ENCODE measurements at places on chromosomes 6 and 20.

- DNase-seq: no peak
Measured at GRCh38 chr6:90087106-90087833, 193.0 kb downstream of the GJA10 start.

DNA sequence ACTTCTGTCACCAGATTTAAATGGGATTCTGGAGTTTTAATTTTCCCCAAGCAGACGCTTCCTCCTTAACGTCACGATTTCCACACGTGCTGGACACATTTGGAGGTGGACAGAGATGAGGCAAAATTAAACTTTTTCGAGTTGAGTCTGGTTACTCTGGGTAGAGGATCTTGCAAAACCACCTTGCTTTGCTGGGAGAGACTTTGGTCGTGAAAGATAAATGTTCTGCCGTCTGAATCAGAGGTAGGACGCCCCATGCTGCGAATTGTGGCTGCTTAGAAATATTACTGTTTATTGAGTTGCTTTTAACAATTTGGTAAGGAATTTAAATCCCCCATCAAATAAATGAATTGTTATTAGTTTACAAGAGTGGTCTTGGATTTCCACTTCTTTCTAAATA is 46.8 kb downstream of the CTCFL start:
- DNase-seq: no peak

DNA sequence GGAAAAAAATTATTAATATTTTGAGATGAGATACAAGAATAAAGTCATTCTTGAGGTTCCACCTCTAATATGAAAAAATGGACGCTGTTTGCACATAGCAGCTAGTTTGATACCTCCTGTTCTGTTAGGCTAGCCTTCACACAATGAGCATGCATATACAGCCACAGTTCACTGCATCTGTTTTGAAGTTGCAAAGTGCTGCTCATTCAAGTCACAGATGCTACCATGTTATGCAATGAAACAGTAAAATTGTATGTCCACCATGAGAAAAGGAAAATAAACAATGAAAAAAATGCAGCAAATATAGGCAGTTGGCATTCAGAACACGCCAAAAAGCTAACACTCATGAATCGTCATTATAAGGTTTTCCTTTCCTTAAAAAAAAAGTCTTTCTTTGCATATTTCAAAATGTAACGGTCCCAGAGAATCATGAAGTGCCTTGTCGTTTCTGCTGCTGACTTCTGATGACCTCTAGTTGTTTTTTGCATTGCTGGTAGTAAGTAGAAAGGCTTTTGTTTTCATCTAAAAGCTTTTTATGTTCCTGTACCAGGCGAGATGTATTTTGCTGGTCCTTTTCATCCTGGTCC is 70.7 kb downstream of the MAP3K7 start:
- DNase-seq: no peak

DNA sequence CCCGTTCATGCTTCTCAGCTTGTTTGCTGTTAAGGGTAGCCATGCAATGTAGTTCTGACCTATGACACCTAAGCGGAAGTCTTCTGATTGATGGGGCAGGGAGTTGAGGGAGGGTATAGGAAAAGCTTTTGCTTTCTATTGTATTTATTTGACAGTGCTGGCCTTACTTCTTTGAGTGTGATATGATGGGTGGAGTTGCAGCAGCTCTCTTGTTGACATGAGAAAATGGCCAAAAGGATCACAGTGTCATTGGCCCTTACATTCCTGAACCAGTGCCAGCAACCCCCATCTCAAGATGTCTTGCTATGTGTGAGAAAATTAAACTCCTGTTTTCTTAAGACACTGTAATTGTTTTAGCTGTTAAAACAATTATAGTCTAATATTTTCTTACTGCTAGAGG is 117.5 kb downstream of the SAMD5 start:
- DNase-seq: no peak

- DNase-seq: peak; percentile 22
Measured at GRCh38 chr6:111837641-111838500, 35.4 kb downstream of the FYN start.

DNA sequence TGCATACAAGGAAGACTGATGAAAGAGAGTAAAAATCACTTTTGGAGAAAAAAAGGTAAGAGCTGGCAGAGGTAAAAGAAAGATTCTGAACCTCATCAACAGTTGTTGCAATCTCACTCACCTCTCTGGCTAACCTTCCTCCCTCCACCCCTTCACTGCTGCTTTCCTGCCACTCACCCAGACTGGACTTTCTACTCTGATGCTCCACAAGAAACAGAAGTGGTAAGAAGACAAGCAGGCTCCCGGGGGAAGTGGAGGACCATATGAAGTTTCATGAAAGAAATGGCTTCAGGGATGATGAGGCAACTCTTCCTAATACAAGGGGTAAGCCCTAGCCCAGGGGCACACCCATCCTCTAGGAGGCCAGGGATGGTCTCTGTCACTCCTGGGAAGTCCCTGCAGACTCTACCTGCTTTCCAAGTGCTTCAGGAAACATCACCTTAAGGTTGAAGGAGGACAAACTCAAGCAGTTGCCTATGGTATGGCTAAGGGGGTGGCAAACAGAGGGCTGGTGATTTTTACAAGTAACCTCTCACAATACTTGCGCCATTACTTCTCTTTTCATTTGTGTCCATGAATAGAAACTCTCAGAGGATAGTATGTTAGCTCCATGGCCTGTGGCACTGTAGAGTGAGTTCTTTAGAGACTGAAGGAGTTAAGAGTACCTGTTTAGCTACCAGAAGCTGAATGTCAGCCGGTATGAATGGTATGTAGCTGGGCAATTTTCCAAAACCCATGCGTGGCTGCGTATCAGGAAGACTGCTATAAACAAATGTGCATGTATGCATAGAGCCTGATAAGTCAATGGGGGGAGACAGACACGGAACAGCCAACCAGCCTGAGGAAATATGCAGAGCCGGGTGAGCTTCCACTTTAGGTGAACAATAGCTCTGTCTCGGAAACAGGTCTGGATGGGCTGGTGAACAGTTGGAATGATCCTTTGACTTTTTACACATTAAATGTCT is 112.0 kb downstream of the BACH2 start:
- DNase-seq: no peak

DNA sequence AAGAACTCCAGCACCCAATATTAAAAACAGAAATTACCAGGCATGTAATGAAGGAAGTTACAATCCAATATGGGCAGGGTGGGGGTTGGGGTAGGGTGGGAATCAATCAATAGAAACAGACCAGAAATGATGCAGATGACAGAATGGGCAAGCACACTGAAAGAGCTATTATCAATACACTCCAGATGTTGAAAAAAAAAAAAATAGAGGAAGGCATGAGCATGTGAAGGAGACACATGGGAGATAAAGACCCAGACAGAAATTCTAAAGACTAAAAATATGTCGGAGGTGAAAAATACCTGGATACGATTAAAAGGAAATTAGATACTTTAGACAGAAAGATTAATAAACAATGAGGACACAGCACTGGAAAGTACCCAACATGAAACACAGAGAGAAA is 19.1 kb upstream of the ZC3H12D start:
- no peak for DNase-seq

DNA sequence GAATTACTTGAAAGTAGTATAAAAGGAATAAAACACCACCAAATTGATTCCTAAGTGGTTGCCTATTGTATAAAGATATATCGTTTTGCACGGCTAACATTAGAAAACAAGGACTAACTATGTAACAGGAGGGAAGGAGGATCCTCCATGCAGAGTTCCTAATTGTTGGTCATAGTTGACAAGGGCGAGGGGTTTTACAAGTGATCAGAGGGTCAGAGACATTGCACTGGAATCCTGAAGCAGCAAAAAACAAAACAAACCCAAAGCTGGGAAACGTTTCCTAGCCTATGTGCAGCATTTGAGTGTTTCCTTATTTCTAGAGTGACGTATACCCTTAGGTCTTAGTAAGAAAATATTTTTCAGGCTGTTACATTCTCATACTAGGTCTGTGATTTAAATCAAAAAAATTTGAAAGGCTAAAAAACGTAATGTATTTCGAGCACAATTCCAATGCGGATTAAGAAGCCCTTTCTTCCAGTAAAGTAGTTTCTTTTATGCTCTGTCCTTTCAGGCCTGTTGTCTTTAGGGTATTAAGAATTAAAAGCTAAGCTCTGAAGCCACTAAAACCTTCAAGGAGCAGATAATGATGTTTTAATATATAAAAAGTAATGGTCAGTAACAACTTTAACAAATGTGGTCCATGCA is 373.8 kb upstream of the MMS22L start:
- no peak for DNase-seq

GRCh38 chr6:154558984-154559383 is 48.5 kb upstream of the CNKSR3 start:
- DNase-seq: no peak

DNA sequence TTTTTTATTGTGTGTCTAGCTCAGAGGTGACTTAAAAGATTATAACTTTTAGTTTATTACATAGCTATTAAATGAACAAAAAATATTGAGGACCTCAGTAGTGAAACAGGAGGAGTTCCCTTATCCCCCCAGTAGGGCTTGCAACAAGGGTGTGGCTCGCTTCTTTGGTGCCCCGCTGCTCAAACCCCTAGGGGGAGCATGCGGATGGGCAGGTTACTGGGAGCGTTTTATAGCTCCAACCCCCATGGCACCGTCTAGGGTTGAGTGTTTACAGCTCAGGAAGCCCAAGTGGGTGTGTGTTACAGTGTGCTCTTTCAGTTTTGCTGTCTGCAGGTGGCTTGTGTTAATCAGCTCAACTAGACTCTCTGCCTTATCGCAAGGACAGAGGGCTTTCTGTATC is 1513.7 kb downstream of the GRIK2 start:
- no peak for DNase-seq

- DNase-seq: no peak
Measured at GRCh38 chr6:34030831-34031624, 114.9 kb downstream of the GRM4 start.

GRCh38 chr6:99241905-99242534 is 107.5 kb downstream of the FAXC start:
- no peak for DNase-seq

DNA sequence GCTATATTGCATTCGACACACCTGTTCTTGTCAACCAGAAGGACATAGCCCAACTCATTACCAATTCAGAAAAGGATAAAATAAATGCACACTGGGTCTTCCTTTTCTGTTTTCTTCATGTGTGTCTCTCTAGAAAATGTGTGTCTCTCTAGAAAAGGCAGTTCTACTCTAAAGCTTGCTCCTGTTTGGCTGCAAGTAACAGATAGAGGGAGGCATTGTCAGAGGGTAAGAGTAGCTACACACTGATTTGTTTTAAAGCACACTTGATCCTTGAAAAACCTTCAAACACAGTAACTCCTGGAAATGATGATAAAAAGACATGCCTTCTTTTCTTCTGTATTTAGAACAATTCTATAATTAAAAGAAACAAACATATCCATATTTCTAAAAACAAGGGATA is 21.3 kb downstream of the GRM1 start:
- DNase-seq: no peak

- no peak for DNase-seq
Measured at GRCh38 chr6:128725271-128726233, 157.4 kb upstream of the LAMA2 start.

- DNase-seq: peak; percentile 60
Measured at GRCh38 chr6:142943711-142944123, 1.3 kb downstream of the HIVEP2 start.

DNA sequence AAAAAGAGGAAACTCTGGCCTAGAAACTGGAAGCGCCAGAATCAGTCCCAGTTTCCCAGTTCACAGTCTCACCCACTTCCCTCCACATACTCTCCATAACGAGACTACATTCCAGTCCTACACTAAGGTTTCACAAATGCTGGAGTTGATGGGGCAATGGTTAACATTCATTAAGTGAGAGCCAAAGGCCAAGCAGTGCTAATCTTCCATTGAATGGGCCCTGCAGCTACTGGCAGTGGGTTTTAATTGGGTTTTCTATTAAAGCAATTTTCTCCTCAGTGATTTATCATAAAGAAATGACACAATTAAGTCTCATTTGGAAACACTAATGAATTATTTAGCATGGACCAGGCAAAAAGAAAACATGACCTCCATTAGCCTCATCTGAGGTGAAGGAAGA is 20.8 kb upstream of the NRSN1 start:
- no peak for DNase-seq

DNA sequence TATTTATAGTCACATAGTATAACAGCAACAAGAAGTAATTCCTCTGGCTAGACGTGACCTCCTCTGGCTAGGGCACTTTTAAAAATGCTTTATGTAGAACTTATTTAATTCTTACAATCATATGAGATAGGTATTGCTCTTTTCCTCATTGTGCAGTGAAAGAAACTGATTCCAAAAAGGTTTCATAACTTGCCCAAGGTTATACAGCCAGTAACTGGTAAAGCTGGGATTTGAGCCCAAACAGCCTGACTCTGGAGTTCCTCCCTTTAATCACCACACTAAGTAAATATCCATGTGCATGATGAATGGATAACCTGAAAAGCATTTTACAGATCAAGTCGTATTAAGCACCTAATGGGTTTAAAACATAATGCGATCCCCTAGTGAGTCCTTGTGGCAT is 214.6 kb downstream of the PRL start:
- no peak for DNase-seq

- no peak for DNase-seq
Measured at GRCh38 chr20:20609522-20609921, 102.9 kb downstream of the RALGAPA2 start.

DNA sequence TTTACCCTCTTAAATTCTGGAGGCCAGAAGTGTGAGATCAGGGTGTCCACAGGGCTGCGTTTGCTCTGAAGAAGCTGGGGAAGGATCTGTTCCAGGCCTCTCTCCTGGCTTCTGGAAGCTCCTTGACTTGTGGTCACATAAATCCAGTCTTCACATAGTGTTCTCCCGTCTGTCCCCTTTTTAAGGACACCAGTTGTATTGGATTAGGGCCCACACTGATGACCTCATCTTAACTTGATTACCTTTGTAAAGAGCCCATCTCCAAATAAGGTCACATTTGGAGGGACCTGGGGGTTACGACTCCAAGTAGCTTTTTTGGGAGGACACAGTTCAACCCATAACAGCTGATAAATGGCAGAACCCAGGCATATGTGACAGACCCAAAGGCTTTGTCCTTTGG is 20.0 kb upstream of the WFDC2 start:
- DNase-seq: no peak

GRCh38 chr6:32196682-32197616 is 4.5 kb upstream of the GPSM3 start:
- no peak for DNase-seq

DNA sequence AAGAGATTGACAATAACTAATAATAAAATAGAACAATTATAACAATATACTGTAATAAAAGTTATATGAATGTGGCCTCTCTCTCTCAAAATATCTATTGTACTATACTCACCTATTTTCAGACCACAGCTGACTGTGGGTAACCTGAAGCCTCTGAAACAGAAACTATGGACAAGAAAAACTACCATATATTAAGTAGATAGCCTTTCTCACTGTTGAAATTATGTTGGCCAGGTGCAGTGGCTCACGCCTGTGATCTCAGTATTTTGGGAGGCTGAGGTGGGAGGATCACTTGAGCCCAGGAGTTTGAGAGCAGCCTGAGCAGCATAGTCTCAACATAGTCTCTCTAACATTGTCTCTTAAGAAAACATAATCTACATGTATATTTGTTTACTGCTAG is 89.9 kb downstream of the DOK5 start:
- no peak for DNase-seq

- DNase-seq: no peak
Measured at GRCh38 chr6:158018851-158019361, 37.2 kb downstream of the SYNJ2 start.

GRCh38 chr6:127933852-127934840 is 33.3 kb upstream of the THEMIS start:
- DNase-seq: no peak
